Foreskin keratinocyte (primary cell): ENCODE measurements at places on chromosomes 12 and 14. TPM values are rescaled to one million over a fixed set of nuclear protein-coding genes. Genes with fewer than 3 reads are reported as not detected.

The FGD6 gene
- 55.8 and 65.5 TPM in 2 replicates for total RNA-seq

The FOXN4 gene
- not detected in 2 replicates for total RNA-seq

The NAA25 gene
- total RNA-seq: 26.7 and 27.9 TPM in 2 replicates

The MGAT4C gene
- total RNA-seq: not detected in 2 replicates

The KRT3 gene
- not detected in 2 replicates for total RNA-seq

The KRT79 gene
- total RNA-seq: not detected in 2 replicates

The ARHGDIB gene
- 80.7 and 136 TPM in 2 replicates for total RNA-seq

The TIGAR gene
- total RNA-seq: 20.8 and 24.7 TPM in 2 replicates

The OR4K1 gene
- not detected in 2 replicates for total RNA-seq

The FOXG1 gene
- total RNA-seq: not detected in 2 replicates

The LBHD2 gene
- total RNA-seq: not detected in 2 replicates

The B4GALNT3 gene
- 7.3 and 7.7 TPM in 2 replicates for total RNA-seq

The RAD9B gene
- 0.14 TPM in 2 replicates for total RNA-seq

The UNG gene
- 53.1 and 54.8 TPM in 2 replicates for total RNA-seq

The PTPRB gene
- total RNA-seq: 0.71 and 0.88 TPM in 2 replicates

The MUCL1 gene
- not detected in 2 replicates for total RNA-seq

The GARIN6 gene
- not detected in 2 replicates for total RNA-seq

The PTPRO gene
- total RNA-seq: 0.03 and 0.07 TPM in 2 replicates

The GON7 gene
- total RNA-seq: 12.1 and 12.9 TPM in 2 replicates

The TAS2R50 gene
- 0.11 and 0.31 TPM in 2 replicates for total RNA-seq

The ALDH2 gene
- total RNA-seq: 23.8 and 24.8 TPM in 2 replicates

The CACNA2D4 gene
- total RNA-seq: 0.10 and 0.11 TPM in 2 replicates

The OR10A7 gene
- total RNA-seq: not detected in 2 replicates

The NABP2 gene
- total RNA-seq: 45.8 and 47.1 TPM in 2 replicates

The TMEM253 gene
- total RNA-seq: 0.34 and 0.42 TPM in 2 replicates

The GLIPR1L1 gene
- total RNA-seq: not detected in 2 replicates

The KRT85 gene
- total RNA-seq: not detected in 2 replicates

The CMA1 gene
- total RNA-seq: not detected in 2 replicates

The EFCAB11 gene
- 12.5 and 14.0 TPM in 2 replicates for total RNA-seq

The ISCA2 gene
- 29.5 and 31.2 TPM in 2 replicates for total RNA-seq

The PCED1B gene
- total RNA-seq: 3.4 and 4.8 TPM in 2 replicates

The ENDOU gene
- 0.28 and 0.34 TPM in 2 replicates for total RNA-seq

The PLEKHD1 gene
- not detected in 2 replicates for total RNA-seq

The P2RX2 gene
- total RNA-seq: not detected in 2 replicates

The CHFR gene
- 21.6 and 27.0 TPM in 2 replicates for total RNA-seq

The REM2 gene
- 0.14 TPM in 2 replicates for total RNA-seq
